ENCODE measurements at places on chromosomes 1 and 21.

DNA sequence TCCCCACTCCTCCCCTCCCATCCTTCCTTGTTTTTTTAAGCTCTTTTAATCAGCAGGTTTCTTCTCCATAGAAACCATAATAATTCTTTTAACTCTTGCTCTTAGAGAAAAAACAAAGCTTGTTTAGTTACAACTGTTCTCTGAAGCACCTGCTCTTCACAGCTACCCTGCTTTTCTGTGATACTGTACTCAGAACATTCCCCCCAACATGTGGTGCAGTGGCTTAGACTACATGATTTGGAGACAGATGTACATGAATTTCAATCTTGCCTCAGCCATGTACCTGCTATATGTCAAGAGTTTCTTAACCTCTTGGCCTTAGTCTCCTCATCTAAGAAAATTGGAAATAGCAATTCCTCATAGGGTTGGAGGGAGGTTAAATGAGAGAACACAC is 33.5 kb downstream of the LAMC2 start:
- DNase-seq, result no peak

GRCh38 chr1:51063121-51063520 is 38.9 kb upstream of the C1orf185 start:
- no peak for DNase-seq

- DNase-seq, result no peak
These were observed 40.8 kb upstream of the NEXN start for GRCh38 chr1:77847621-77848080.

GRCh38 chr1:27161594-27161993 is 6.7 kb upstream of the SLC9A1 start:
- peak; percentile 21 for DNase-seq

DNA sequence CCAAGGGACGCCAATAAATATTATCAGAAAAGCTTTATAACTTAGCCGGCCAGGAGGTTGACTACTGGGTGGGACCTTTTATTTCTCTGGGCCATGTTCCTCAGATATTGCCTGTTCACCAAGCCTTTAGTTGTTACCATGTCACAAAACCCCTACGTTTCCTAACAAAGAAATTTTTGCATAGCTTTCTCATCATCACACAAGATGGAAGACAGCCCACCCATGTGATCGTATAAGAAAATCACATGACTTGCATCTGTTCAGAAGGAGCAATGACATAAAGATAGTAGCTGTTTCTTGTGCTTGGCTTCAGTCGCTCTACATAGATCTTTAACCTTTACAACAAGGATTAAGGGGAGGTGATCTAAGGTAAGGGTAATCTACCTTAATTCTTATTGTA is 88.9 kb upstream of the NGF start:
- DNase-seq, result no peak

DNA sequence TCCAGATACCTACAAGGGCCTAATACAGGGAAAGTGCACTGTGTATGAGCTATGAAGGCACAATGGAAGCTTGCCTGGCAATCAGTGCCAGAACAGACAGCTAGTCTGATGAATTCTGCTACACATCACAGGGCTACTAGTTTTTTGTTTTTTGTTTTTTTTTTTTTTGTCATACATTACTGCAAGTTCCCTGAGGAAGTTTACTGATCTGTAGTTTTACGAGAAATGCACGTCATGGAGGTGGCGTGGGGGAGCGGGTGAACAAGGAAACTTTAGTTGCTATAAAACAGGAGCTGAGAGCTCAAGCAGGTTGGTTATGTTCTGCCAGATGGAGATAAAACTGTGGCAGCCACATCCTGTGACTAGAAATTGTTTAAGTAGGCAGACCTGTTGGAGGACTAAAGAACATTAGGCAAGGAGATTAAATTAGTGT is 17.7 kb downstream of the PTPRC start:
- peak; percentile 87 for DNase-seq

DNA sequence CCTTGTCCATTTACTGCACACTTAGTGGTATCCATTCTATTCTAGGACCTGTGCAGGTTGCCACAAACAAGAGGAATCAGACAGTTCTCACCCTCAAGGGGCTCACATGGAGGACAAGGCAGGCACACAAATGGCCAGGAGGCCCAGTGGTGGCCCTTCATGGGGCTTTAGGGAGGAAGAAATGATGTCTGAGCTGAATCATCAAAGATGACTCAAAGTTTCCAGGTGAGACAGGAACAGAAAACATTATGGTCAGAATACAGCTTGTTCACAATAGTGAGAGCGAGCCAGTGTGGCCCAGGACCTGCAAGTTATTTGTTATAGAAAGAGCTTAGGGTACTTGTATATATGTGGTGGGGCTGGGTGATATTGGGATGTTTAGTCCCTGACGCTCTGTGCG is 26.4 kb downstream of the SHISAL2A start:
- DNase-seq, result no peak

GRCh38 chr1:4265836-4266235 is 365.8 kb upstream of the C1orf174 start:
- DNase-seq, result no peak

- peak; percentile 53 for DNase-seq
These were observed 800 bp downstream of the DR1 start for GRCh38 chr1:93346421-93346993.

DNA sequence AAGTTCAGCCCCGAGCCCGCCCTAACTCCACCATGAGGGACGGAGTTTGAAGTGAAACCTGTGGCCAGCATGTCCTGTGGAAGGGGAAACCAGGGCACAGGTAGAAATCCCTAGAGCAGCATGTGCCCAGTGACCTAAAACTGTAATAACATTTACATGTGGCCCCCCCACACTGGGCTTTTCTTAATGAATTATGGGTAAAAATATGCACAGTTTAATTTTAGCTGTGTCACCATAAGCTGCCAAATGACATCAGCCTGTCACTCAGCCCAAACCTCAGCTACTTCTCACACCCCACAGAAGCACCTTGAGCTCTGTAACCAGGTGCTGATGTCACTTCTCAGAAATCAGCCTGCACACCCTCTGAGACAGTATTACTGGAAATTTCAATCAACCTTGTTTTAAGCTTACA is 50.0 kb upstream of the SLC19A1 start:
- DNase-seq, result peak; percentile 73

DNA sequence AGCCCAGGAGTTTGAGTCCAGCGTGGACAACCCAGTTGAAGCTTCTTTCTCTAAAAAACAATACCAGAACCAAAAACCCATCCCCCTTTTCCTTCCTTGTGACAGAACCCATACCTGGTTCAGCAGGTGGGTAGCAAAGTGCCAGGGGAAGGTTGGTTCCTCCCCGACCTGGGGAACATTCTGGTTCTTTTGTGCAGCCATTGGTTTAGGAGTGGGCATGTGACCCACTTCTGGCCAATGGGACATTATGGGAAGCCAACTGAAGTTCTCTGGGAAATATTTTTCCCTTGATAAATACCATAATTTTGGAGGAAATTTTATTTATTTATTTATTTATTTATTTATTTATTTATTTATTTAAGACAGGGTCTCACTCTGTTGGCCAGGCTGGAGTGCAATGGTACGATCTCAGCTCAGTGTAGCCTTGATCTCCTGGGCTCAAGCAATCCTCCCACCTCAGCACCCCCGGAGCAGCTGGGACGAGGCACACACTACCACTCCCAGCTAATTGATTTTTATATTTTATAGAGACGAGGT is 15.8 kb upstream of the MAPKAPK2 start:
- no peak for DNase-seq

GRCh38 chr1:225578251-225578977 is 74.5 kb downstream of the ENAH start:
- DNase-seq, result no peak

DNA sequence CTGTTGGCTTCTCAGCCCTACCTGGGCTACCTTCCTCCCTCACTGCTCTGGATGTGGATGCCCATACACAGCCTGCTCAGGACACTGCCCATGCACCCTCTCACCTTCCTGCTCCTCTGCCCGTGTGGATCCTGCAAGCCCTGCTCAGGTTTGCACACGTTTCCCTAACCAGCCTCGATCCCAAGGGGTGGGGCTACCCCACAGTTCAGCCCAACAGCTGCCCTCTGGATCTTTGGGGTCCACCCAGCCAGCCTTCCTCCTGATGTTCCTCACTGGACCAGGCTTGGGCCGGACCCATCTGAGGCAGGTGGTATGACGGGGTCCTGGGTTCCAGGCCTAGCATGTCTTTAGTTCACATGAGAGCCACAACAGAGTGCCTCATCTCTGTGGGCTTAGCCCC is 4.7 kb downstream of the TMEM54 start:
- DNase-seq, result no peak

DNA sequence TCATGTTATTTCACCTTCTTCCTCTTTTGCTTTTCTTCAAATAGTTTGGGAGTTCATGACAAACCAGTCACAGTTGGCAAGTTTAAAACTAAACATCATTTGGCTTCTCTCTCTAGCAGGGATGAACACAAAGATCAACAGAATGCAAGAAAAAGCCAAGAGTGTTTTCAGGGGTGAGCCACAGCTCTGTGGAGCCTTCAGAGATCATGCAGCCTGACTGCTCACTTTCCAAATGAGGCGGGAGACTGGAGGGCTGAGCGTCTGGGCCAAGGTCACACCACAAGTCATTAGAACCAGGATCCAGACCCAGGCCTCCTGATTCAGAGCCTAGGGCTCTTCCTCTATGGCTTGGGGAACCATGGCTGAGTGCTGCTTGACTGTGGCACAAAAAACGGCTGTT is 2.7 kb downstream of the DPT start:
- no peak for DNase-seq

DNA sequence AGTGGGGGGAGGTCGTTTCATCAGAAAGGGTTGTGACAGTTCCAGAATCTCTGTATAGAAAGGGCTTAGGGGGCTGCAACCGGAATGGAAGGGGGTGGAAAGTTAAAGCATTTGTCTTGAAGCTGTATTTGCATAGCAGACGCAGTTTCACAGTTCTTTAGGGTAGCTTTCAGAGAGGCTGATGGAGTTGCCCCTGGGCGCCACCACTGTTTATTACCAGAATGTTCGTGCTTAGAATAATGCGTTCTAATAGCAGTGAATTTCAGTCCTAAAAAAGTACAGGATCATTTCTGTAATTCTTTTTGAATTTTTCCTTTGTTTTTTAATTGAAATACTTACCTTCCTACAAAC is 1.3 kb downstream of the EXO1 start:
- no peak for DNase-seq

- no peak for DNase-seq
These were observed 829.2 kb upstream of the ADAMTS5 start for GRCh38 chr21:27796106-27796505.

DNA sequence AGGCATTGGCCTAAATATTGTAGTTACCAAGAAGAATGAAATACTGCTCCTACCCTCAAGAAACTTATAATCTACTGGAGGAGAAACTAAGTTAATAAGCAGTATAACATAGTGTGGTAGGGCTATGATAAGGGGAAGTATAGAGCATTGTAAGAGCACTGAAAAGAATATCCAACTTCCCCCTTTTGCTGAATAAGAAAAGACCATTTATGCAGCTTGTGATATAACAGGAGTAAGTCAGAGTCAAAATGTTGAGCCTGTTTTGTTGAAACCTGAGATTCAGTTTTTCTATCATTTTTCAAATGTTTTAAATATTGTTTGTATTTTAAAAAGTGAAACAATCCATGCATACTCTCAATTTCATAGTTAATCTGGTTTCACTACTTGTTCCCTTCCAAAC is 48.3 kb upstream of the FCRL4 start:
- no peak for DNase-seq

DNA sequence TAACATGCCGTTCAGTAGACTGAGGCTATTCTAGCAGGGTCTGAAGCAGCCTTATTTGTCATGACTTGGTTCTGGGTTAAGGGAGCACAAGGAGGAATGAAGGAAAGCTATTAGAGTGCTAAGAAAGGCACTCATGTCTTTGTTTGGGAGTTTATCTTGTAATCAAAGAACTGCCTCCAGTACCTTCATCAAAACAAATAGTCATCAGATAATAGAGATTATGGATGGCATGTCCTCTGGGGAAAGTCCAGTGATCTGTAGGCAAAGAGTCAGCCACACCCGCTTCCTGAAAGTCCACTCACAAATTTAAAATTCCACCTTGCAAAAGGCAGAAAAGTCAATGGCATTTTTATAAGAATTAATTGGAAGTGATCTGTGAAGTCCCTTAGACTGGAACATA is 56.8 kb downstream of the ESRRG start:
- DNase-seq, result no peak

DNA sequence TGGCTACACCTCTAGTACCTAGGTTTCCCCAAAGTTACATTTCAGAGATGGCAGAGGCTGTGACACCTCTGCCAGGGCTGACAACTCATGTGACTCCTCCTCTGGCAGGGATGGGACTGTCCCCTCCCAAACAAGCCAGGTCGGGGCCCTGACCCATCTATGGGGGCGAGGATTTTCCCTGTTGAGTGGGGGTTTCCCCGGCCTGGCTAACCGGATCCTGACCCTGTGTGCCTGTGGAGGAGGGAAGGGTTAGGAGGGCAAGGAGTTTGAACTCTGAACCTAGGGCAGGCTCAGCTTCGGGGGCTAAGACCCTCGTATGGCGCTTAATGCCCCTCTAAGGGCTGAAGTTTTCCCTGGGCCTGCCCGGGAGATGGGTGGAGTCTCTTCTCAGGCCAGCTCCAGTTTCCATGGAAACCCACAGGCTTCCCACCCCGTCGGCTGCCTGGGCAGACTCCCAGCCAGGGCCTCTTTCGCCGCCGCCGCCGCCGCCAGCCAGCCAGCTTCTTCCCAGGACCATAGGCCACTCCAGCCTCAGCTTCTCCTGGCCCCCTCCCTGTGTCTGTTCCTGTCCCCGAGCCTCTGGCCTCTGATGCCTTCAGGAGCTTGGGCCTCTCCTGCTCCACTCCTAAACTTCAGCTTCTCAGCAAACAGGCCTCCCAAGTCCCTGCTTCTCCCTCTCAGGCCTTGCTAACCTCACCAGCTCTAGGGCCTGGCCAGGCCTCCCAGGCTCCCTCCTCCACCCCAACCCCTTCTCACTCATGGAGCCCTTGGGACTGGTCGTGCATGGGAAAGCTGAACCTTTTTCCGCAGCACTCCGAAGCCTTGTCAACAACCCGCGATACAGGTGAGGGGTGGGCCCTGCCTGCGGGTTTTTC is at the start of gene BTBD19:
TSS of gene BTBD19 (plus strand) at position 461 of the 875 bp plus-strand sequence. CDS start at position 759, 298 bp downstream.
- DNase-seq, result no peak

- no peak for DNase-seq
These were observed 62.8 kb downstream of the RUNX3 start for GRCh38 chr1:24867084-24867870.

DNA sequence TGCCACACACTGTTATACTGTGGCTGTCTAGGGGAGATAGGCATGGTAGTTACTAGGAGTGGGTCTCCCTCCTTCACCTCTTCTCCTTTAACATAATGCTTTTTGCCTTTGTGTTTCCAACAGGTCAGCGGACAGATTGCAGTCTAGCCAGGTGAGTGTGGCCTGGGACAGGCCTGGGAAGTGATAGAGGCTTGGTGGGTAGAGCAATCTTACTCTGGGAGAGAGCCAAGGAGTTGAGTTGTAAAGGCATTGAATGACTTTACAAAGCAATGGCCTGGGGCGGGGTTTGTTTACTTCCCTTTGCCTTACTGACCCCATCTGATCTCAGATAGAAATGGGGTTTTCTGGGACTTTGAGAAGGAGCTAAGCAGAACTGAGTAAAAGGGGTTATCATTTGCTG is 51.0 kb upstream of the IKBKE start:
- DNase-seq, result no peak

DNA sequence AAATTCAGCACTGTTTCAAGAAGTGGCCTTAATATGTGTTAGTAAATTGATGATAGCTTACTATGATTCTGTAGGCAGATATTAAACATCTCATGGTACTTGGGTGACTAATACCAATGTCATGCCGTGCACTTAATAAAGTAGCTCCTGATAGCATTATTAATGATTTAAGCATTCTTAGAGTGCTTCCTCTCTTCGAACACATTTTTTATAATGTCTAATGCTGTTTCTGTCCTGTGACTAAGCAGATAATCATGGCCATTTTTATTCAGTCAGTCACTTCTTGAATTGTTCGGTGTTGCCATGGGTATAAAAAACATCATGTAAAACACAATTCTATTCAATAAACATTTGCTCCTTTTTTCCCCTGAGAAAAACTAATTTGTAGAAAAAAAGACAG is 804.6 kb upstream of the ADGRL4 start:
- no peak for DNase-seq

All from CD4-positive, alpha-beta T cell treated with Interleukin-1 beta for 1 hour (primary cell).